Aortic smooth muscle cell (primary cell): ENCODE measurements at places on chromosomes 6 and 20. TPM values are rescaled to one million over a fixed set of nuclear protein-coding genes. Genes with fewer than 3 reads are reported as not detected.

The CST4 gene
- total RNA-seq = 0.26 and 0.31 TPM in 2 replicates

The RNF217 gene
- 16.6 and 44.2 TPM in 2 replicates for total RNA-seq

The WFDC5 gene
- not detected in 2 replicates for total RNA-seq

The SEL1L2 gene
- total RNA-seq = not detected in 2 replicates

The C6orf118 gene
- total RNA-seq = not detected in 2 replicates

The KIF25 gene
- not detected in 2 replicates for total RNA-seq

The PPIL6 gene
- total RNA-seq = 2.8 and 3.2 TPM in 2 replicates

The MYH7B gene
- total RNA-seq = 0.12 and 0.13 TPM in 2 replicates

The GPX5 gene
- total RNA-seq = not detected in 2 replicates

The GLO1 gene
- 102 and 113 TPM in 2 replicates for total RNA-seq

The MAS1 gene
- under 0.01 TPM in 2 replicates for total RNA-seq

The KAT14 gene
- 13.2 and 18.0 TPM in 2 replicates for total RNA-seq

The SNX21 gene
- total RNA-seq = 55.2 and 65.2 TPM in 2 replicates
